Naive thymus-derived CD8-positive, alpha-beta T cell (primary cell): ENCODE measurements at places on chromosomes 1 and 21.

GRCh38 chr1:247430434-247430833 is 14.5 kb downstream of the NLRP3 start:
- no peak for DNase-seq

GRCh38 chr1:84350104-84350503 is 48.2 kb upstream of the DNASE2B start:
- DNase-seq: no peak

DNA sequence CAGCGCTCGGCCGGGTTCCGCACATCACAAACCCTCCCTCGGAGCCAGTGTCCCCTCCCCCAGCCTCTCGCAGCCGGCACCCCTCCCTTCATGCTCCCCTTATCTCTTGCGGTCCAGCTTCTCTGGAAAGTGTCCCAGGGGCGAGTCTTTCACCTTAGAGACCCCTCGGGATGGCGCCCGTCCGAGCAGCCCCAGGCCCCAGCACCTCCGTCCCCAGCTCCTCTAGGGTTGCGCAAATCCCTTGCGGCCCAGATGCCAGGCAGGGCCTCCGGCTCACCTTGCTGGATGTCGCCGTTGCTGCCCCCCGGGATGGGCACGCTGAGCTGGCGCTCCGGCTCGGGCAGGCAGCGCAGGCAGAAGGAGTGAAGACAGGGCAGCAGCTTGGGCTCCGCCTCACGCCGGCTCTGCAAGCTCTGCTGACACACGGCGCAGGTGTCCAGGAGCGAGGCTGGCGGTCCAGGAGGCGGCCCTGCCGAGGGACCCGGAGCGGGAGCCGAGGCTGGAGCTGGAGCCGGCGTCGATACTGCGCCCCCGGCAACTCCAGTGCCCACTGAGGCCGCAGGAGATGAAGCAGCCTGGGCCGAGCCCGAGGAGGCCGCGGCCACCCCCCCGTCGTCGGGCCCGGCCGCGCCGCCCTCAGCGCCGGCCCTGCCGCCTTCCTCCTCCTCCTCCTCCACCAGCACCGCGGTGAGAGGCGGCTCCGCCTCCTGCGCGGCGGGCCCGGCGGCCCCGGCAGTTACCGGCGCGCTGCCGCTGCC is 550 bp downstream of the TRIM33 start:
- no peak for DNase-seq

DNA sequence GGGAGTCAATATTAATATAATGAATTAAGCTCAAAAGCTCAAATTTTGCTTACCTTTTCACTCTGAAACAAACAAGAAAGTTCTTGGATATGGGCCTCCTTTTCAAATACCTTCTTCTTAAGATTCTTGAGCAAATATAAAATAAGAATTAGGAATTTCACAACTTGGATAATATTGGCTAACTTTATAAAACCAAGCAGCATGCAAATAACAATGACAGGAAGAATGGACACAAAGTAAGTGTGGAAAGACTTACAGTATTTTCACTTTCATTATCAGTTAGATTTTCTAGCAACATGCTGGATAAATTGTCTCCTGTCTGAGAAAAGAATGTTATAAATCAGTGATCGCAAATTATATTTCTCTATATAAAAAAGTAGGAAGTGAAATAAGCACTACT is 13.2 kb downstream of the ODF2L start:
- DNase-seq: no peak

DNA sequence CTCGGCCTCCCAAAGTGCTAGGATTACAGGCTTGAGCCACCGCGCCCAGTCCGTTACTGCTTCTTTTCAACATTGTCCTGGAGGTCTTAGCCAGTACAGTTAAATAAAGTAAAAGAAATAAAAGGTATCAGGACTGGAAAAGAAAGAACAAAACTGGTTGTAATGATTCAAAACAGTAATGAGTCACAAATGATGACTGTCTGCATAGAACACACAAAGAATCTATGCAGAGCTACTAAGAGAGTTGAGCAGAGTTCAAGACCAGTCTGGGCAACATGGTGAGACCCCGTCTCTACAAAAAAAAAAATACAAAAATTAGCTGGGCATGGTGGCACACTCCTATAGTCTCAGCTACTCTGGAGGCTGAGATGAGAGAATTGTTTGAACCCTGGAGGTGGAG is 23.4 kb downstream of the BCAR3 start:
- DNase-seq: no peak

- DNase-seq: no peak
Observed at GRCh38 chr1:247266053-247266452, 10.2 kb downstream of the VN1R5 start.

- DNase-seq: no peak
Observed at GRCh38 chr21:41726058-41726558, 40.7 kb downstream of the RIPK4 start.

DNA sequence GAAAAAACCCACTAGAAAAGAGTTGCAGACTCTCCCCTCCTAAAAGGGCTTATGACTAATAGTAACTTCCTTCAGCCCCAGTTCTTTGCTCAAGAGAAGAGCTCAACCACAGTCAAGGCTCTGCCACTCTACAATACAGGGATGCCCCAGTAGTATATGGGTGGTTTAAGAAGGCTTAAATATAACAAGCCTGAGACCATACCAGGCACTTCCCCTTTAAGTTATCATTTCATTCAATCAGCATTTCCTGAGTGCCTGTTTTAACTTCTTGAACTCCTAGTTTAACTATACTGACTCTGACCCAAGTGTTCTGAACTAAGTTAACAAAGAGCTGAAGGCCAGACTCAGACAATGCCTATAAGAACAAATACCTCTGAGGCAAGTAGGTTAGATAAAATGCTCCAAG is 19.8 kb downstream of the PRPF38A start:
- no peak for DNase-seq

DNA sequence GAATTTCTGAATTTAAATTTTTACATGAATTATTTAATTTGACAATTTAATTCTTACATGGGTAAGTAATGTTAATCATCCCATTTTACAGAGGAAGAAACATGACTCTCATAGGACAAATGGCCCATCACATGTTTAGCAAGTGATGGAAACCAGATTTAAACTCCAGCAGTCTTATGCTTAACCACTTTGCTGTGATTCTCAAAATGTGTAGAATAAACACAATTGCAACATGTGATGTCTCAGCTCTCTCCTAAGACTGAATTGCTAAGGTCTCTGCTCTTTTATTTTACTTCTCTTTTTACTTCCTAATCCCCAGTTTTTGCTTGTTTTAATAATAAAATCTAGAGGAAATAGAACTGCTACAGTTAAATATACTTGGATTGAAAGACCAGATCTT is 42.8 kb downstream of the HS2ST1 start:
- DNase-seq: no peak

DNA sequence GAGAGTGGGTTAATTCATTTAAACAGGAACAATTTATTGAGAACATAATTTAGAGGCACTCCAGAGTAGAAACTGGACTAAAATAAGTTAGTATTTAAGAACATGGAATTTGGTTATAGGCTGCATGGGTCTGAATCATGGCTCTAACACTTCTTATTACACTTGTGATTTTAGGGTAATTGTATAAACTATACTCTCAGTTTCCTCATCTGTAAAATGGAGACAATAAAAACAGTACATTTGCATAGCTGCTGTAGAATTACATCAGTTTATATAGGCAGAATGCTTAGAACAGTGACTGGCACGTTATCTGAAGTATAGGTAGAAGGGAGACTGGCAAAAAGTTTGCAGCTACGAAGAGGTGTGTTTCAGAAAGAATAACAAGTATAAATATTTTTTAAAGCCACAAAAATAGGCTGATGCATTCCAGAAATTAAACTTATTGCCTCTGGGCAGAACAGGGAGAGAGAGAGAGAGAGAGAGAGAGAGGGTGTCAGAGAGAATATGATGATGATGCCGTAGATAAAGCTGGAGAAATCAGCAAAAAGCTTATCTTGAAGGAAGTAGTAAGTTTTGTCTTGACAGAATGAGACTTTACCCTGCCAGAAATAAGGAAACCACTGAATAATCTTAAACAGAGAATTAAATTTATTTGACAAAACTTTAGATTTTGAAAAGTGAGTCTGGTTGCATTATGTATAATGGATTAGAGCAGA is 8.1 kb upstream of the OR6K3 start:
- no peak for DNase-seq
